ENCODE measurements at places on chromosomes 6 and 20. TPM values are rescaled to one million over a fixed set of nuclear protein-coding genes. Genes with fewer than 3 reads are reported as not detected.

DNA sequence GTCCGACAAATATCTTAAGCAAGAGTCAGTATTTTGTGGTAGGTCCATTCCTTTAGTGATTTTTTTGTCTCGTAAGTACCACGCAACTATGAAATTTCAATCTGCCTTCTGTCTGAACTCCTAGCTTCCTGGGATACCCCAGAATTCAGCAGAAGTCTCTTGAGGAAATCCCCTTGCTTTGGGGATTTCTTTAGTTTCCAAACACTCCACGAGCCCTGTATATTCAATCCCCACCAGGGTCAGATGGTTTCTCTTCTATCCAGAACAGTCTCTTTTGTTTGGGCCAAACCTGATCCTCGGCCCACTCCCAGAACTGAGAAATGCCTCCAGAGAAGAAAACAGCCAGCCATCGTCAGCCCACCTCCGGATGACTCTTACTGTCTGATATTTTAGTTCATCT lies 113.0 kb downstream of the CHD6 start:
- DNase-seq: no peak

DNA sequence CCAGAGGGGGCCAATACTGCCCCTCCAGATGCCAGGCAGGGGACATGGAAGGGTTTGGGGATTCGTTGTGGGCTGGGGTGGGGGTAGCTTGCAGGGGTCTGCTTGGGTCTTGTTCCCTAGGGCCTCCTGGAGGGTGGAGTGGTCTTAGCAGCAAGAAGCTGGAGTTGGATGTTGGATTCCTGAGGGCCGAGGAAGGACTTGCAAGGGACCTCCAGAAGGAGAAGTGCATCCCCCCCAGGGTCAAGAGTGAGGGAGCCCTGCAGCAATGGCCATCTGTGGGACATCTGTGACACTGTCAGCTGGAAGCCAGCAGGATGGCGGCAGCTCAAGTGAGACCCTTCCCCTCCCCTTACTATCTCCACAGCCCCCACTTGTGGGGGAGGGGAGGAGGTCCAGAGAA lies 25.4 kb upstream of the CCN5 start:
- no peak for DNase-seq

DNA sequence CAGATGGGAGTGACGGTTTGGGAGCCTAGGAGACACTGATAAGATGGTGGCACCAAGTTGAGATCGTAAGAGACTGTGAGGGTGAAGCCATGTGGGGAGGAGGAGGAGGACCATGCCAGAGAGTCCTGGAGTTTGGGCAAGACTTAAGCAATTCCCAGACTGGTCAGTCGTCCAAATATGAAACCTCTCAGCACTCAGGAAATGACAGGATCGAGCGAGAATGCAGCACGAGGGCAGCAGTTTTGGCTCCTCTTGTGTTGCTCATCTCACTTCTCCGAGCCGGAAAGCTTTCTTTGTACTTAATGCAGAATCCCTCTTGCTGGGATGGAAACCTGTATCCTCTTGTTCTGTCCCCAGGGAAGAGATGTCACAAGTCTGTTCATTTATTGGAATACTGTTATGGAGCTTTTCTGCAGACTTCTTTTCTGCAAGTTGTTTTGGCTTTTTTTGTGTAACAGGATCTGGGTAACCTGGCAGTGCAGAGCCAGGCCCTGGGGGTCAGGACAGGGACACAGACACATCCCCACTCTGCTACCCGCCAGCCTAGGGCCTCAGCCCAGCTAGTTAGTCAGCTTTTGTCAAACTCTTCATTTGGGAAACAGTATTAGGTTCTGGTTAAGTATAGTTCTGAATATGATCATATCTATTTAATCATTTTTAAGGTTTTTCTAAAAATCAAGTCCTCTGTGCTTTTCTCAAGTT lies 34.3 kb downstream of the FNDC1 start:
- DNase-seq: no peak

DNA sequence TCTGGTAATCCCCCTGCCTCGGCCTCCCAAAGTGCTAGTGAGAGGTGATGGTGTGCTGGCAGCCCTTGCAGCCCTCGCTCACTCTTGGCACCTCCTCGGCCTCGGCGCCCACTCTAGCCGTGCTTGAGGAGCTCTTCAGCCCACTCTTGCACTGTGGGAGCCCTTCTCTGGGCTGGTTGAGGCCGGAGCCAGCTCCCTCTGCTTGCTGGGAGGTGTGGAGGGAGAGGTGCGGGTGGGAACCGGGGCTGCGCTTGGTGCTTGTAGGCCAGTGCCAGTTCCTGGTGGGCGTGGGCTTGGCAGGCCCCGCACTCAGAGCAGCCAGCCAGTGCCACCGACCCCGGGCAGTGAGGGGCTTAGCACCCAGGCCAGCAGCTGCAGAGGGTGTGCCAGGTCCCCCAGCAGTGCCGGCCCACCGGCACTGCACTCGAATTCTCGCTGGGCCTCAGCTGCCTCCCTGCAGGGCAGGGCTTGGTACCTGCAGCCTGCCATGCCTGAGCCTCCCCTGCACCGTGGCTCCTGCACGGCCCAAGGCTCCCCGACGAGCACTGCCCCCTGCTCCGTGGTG lies 189.0 kb upstream of the ASCC3 start:
- no peak for DNase-seq

- DNase-seq: no peak
Observed at GRCh38 chr20:62487561-62488354, 12.0 kb upstream of the GATA5 start.

DNA sequence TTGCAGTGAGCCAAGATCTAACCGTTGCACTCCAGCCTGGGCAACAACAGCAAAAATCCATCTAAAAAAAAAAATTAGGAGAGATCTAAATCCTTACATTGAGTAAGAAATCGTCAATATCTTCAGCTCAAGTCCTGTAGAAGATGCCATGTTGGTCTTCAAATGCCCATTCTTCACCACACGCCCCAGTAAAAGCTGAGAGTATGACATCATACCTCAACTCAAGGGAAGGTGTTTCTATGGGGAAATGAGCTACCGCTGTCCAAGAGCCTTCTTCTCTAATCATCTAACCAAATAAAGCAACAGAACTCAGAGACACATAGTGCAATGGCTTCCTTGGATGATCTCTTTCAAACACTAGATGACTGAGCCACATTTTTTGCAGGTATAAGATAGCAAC lies 2.5 kb upstream of the ZC3H12D start:
- DNase-seq: no peak

KCNK15 gene
- total RNA-seq: 0.59 TPM

Data from skin of body (tissue), 3 donors.